ENCODE measurements at places on chromosomes 4 and X. TPM values are rescaled to one million over a fixed set of nuclear protein-coding genes. Genes with fewer than 3 reads are reported as not detected.

DNA sequence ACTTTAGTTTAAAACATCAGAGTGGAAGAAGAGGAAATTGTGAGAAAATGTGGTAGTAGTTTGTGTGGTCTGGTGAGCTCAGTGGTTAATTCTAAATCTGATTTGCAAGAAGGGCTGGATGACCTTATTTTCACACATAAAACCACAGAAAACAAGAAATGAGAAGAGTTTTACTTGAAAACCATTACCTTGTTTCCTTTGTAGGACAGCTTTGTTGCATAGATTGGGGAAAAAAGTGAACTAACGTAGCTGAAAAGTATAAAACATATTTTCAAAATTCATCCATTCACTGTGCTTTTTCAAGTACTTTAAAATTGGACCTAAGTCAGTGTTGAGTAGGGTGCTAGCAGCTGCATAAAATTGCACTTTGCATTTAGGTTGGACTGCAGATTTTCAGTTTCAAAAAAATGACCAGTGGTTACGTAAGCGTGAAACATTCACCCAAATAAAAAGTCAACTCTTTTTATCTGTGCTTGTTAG lies 211.3 kb downstream of the ARHGAP10 start:
- DNase-seq = no peak

DNA sequence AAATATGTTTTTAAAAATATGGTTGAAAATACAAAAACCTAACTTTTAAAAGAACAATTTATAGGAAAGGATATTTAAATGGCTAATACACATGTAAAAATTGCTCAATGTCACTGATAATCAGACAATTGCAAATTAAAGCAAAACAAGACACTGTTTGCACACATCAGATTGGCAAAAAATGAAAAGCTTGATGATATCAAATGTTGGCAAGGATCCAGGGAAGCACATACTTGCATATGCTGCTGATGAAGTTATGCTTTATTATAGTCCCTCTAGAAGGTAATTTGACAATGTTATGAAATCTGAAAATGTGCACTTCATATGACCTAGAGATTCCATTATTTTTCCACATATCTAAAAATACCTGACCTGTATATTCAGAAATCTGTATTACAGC lies 45.7 kb upstream of the EPGN start:
- DNase-seq = no peak

GRCh38 chr4:182206916-182207315 lies 36.3 kb upstream of the TENM3 start:
- DNase-seq = no peak

DNA sequence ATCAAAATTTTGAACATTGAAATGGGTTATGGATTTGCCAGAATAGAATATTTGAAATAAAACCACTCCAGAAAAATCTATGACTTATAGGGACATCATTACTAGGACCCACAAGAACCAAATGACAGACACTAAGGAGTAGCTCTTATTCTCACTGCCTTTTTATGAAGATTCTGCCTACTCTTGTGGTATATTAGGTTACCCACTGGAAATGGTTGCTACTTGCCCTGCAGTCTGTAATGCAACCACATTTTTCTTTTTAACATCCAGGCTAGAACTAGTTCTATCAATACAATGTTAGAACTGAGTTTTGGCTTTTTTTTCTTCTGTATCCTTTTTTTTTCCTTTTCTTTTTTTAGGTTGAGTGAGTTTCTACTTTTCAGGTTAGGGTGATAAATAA lies 158.9 kb downstream of the PPP1R2C start:
- no peak for DNase-seq

CHRNA9 gene
- polyA plus RNA-seq = 1.1 TPM

ITGB1BP2 gene
- 2.8 TPM for polyA plus RNA-seq

LRAT gene
- 1.1 TPM for polyA plus RNA-seq

PDGFC gene
- 76.9 TPM for polyA plus RNA-seq

HPGDS gene
- polyA plus RNA-seq = 3.4 TPM

FAM9C gene
- polyA plus RNA-seq = 0.69 TPM

SORBS2 gene
- 69.6 TPM for polyA plus RNA-seq

Measured in left renal cortex interstitium (tissue), 4 donors.